ENCODE measurements at places on chromosomes 3 and 15. TPM values are rescaled to one million over a fixed set of nuclear protein-coding genes. Genes with fewer than 3 reads are reported as not detected.

DNA sequence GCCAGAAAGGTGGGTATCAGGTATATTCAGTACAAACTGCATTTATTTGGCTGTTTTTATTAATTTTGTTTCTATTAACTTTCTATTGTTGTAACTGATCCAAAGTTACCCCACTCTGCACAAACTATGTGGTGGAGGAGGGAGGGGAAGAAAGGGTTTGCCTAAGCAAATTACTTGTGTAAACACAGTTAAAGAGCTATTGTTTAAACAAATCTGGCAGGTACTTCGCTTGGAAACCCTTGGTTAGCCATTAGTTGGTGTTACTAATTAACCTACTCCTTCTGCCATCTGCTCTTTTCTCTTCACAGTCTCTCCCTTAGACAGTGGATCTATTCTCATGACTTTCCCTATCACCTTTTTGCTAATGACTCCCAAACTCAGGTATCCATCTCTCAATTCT, 328.4 kb upstream of the NECTIN3 start:
- H3K4me1 ChIP-seq, result no peaks in the 10 kb centered on the region
- H3K27ac ChIP-seq, result no peak overlapping the region
- no peaks in the 10 kb centered on the region for H3K36me3 ChIP-seq
- DNase-seq, result peak; percentile 46
- H3K27me3 ChIP-seq, result no peaks in the 10 kb centered on the region

TMEM45A gene
- 37.6 TPM for total RNA-seq

SERINC4 gene
- total RNA-seq, result 0.18 TPM

CYP1A2 gene
- not detected for total RNA-seq
